ENCODE measurements at places on chromosomes 6 and 20.

DNA sequence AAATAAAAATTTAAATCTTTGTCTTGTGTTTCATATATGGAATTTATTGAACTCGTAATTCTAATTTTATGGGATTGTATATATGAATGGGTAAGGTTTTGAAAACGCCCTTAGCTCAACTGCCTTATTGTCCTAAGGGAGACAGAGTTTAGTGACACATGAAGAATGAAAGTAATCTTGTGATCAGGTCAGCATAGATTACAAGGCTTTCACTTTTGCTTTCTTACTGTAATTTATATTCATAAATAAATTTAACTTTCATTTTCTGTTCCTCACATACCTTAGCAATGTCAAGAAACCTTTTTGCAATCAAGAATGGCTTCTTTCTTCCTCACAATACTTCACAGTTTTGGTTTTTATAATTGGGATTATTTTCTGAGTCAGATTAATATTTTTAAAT, 14.4 kb downstream of the KPNA5 start:
- DNase-seq, result no peak

- no peak for DNase-seq
Observed at GRCh38 chr6:89840538-89840937, 10.9 kb downstream of the CASP8AP2 start.

GRCh38 chr6:40312213-40313015, 274.8 kb downstream of the LRFN2 start:
- DNase-seq, result no peak

DNA sequence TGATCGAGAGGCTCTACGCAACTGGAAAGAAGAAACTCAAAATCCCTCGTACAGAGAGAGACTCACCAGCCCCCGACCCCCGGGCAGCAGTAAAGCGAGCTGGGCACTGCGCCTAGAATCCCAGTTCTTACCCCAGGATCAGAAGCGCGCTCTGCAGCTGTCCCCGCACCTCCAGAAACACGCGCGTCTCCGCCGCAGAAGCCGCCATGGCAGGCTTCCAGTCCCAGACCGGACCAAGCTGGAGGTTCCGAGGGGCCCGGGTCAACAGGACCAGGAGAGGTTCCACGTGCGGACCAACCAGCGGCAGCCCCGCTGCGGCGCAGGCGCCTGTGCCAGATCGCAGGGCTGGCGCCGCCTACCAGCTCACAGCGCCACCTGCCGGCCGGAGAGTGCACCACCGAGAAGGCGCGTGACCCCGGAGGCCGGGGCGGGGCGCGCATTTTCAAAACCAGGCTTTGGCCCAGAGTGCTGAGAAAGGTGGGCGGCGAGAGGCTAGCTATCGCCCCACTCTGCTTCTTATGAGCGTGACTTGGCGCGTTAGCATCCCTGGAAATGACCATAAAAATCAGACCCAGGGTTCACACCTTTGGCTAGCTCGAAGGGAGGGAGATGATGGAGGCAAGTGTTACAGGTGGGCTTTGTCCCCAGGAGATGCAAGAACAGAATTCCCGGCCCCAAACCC, at the start of gene UBE3D:
TSS of gene UBE3D (minus strand) at position 331 of the 682 bp plus-strand sequence. CDS start at position 208, 123 bp downstream.
- DNase-seq, result peak; percentile 75

DNA sequence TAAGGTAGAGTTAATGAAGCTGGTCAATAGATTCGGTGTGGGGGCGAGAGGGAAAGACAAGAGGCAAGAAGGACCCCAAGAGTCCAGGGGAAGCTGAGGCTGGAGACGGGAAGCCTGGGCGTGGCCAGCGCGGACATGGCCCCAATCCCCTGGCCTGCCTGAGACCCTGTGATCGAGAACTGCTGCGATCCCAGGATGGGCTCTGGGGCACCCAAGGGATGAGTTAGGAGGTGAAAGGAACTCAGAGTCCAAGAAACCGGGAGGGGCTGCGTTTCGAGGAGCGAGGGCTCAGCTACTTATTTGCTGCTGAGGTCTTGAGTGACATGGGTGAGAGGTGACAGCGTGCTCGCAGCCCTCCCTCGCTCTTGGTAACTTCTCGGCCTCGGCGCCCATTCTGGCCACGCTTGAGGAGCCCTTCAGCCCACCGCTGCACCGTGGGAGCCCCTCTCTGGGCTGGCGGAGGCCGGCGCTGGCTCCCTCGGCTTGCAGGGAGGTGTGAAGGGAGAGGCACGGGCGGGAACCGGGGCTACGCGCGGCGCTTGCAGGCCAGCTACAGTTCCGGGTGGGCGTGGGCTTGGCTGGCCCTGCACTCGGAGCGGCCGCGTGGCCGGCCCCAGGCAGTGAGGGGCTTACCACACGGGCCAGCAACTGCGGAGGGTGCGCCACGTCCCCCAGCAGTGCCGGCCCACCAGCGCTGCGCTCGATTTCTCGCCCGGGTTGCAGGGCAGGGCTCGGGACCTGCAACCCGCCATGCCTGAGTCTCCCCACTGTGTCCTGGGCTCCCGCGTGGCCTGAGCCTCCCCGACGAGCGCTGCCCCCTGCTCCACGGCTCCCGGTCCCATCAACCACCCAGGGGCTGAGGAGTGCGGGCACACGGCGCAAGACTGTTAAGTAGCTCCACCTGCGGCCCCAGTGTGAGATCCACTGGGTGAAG, 58.2 kb downstream of the IRF4 start:
- no peak for DNase-seq

DNA sequence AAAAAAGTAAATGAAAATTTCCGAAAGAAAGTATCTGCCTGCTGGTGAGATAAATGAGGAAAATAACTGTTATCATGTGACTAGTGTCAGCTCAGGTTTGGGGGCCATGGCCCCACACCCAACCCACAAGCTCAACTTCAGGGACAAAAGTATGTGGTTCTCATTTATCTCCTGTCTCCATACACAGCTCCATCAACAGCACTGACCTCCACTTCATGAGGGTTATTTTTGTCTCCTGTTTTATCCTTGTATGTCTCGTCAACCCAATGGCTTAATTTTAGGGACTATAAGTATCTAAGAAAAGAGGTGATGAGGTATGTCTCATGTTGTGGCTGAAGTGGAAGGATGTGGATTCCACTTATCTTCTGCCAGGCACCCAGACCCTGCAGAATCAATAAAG, 271.6 kb upstream of the RIN2 start:
- DNase-seq, result no peak

DNA sequence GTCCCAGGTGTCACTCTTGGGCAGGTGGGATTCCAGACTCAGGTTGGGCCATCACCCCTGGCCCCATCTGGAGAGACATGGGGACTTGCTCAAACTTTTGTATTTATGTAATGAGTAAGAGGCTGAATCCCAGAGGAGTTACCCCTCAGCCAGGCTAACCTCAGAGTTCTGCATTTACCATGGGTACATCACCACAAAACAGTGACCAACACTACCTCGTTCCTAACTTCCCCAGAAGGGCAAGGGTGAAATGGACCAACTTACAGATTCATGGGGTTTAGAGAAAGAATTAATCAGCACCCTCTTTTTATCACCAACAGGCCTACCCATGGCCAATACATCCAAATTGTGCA, 259.9 kb upstream of the MARCKS start:
- no peak for DNase-seq

- DNase-seq, result no peak
Observed at GRCh38 chr6:165675120-165675519, 12.1 kb upstream of the PDE10A start.

- DNase-seq, result peak; percentile 37
Observed at GRCh38 chr6:7267466-7268091, 45.4 kb downstream of the SSR1 start.

DNA sequence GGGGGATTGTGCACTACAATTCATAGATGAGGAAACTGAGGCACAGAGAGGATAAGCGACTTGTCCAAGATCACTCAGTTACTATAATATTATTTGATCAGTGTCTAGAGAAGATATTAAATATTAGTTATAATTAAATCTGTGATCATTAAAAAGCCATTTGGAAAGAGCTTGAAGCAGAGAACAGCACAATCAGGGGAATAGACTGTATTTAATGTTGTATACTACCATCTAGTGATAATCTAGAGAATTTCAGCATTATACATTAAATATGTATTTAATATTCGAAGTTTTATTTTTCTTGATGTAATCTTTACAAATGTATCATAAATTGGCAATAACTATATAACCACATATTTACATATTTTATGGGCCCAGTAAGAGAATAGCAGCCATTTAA, 20.1 kb upstream of the MTCL3 start:
- DNase-seq, result peak; percentile 71

DNA sequence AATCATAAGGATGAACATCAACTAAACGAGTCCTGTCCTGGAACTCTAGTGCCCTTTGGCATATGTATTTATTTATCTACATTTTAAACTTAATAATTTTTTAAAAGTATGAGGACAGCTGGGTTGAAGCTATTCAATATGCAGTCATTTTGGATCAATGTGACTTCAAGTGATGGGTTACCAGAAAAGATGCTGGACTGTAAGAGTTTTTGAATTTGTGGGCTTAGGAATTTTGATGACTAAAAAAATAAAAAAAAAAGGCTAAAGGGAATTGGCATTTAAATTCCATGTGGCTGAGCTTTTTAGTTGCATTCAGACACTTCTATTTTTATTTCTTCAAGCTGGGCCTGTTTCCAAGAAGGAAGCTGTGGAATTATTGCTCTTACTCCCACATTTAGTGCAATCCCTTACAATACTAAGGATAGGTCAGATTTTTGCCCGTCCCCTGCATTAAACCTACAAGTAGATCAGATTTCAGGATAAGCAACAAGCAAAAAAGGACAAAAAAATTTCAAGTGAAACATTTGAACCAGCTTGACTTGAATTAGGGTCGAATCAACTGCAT, 704.2 kb upstream of the CITED2 start:
- no peak for DNase-seq

DNA sequence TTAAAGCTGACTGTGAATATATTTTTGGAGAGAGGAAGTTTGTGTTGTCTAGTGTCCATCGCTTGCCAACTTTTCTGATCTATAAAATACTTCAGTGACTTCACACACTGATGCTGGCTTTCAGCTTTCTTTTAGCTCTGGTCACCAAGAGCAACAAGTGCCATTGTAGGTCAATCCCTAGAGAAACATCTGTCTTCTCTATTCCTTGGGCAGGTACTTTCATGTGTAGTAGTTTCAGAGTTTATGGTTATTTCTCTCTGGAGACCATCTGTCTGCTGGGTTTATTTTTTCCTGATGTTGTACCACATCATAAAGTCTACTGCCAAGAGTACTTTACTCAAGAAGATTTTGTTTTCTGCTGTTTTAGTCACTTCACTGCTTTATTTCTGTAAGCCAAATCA, 249.9 kb downstream of the KHDC1L start:
- no peak for DNase-seq

GRCh38 chr6:82976179-82976578, 89.5 kb downstream of the UBE3D start:
- DNase-seq, result no peak

DNA sequence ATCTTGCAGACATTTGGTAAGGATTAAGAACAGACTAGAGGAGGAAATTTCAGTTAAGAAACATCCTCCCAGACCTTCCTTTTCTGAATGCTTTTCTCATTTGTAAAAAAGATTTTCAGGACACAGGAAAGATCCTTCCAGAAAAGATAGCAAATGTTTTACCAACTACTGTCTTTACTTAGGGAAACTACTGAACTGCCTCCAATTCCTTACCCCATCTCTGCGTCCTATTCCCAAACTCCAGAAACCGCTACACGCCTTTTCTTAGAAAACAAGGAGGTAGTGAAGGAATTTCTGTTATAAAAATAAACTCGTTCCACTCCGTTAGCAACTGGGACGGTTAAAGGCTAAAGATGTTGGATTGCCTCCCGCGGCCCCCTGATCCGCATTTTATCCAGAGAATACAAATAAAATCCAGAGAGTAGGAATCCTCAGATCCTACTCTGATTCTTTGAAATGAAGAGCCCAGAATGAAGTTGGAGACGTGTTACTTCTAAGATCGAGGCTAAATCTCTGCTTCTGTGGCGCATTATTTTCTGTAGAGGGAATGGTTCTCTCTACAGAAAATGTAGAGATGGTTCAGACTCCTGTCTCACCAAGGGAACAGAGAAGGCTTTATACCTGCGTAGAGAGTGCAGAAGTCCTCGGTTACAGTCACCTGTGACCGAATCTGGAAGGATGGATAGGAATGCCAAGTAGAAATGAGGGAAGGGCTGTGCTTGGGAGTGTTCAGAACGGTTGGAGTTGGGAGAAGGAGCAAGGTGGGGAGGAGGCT, 133.0 kb downstream of the GPX5 start:
- no peak for DNase-seq

- no peak for DNase-seq
Observed at GRCh38 chr20:19986419-19986818, 30.7 kb upstream of the NAA20 start.

- DNase-seq, result no peak
Observed at GRCh38 chr20:12882832-12883506, 125.8 kb upstream of the SPTLC3 start.

DNA sequence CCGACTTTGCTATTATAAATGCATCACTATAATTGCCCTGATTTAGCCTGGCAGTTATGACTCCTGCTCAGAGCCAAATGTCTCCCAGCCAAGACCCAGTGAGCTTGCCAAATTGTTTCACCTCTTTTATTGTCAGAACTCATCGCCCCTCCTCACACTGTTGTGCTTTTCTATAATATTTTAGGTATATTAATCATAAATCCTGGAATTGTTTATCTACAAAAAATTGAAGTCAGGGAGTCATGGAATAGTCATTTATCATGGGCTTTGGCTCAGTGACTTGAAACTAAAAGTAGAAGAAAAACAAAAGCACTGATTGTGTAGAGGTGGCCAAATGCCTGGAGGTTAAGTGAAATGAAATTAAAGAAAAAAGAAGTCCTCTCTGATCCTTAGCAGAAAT, 85.6 kb downstream of the PFDN4 start:
- peak; percentile 30 for DNase-seq

- DNase-seq, result no peak
Observed at GRCh38 chr6:126020305-126021050, 34.1 kb downstream of the TRMT11 start.

- DNase-seq, result no peak
Observed at GRCh38 chr6:84762220-84763002, 2.0 kb downstream of the TBX18 start.

DNA sequence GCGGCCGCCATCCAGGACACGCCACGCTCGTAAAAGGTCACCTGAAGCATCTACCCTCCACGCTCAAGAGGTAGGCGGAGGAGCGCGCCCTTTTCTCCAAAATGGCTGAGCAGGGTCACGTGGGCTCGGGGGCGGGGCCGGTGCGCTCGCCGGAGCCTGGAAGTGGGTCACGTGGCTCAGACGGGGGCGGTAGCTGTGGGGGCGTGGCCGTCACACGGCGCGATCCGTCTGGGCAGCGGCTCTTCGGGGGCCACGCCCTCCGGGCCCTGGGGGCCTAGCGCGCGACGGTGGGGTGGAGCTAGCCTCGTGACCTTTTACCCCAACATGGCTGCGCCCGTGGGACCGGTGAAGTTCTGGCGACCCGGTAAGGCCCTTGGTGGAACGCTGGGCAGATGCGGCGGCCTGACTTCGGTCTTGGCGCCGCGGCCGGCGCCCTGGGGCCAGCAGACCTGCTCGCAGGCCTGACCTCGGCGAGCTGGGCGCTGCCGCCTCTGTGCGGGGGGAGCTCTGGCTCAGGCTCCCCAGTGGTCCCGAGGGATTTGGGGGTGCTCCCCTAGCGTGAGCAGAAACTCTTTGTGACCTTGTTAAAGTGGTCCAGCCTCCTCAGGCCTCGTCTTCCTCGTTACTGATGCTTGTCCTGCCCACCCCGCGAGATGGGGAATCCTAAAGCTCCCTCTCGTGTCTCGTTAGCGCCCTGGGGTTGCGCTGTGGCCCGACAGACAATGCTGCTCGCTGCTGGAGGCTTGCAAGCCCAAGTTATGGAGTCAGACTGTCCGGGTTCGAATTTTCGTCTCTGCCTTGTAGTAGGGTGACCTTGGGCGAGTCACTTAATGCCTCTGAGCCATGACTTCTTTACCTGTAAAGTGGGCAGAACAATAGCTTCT, at the start of gene DHX35:
TSS of gene DHX35 (plus strand) at position 301 of the 884 bp plus-strand sequence. CDS start at position 325, 24 bp downstream.
- peak; percentile 97 for DNase-seq

- DNase-seq, result no peak
Observed at GRCh38 chr6:20629509-20629908, 95.3 kb downstream of the CDKAL1 start.

- no peak for DNase-seq
Observed at GRCh38 chr20:63854069-63854765, 7.1 kb upstream of the ABHD16B start.
